ENCODE measurements at places on chromosomes 7 and 10.

DNA sequence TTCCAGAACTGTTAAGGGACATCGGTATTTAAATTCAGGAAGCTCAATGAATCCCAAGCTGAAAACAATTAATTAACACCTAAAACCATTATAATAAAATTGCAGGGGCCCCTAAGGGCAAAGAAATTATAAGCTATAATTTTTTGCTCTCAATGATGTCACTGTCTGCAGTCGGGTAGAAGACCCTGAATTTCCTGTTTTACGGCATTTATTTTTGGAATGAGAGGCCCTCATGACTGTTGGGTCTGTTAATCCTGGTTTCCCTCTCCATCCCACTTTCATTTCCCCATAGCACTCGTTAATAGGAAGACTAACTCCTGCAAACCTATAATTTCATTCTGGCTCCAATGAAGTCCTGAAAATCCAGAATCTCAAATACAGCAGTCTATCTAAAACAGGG, 25.8 kb upstream of the GPR37 start:
- no peak for DNase-seq

- DNase-seq, result no peak
These were observed 24.6 kb upstream of the AKR1B10 start for GRCh38 chr7:134502463-134503371.

- DNase-seq, result no peak
These were observed 2.6 kb downstream of the BPGM start for GRCh38 chr7:134649226-134649775.

GRCh38 chr7:130973637-130974036, 239.6 kb upstream of the KLF14 start:
- DNase-seq, result peak; percentile 56

DNA sequence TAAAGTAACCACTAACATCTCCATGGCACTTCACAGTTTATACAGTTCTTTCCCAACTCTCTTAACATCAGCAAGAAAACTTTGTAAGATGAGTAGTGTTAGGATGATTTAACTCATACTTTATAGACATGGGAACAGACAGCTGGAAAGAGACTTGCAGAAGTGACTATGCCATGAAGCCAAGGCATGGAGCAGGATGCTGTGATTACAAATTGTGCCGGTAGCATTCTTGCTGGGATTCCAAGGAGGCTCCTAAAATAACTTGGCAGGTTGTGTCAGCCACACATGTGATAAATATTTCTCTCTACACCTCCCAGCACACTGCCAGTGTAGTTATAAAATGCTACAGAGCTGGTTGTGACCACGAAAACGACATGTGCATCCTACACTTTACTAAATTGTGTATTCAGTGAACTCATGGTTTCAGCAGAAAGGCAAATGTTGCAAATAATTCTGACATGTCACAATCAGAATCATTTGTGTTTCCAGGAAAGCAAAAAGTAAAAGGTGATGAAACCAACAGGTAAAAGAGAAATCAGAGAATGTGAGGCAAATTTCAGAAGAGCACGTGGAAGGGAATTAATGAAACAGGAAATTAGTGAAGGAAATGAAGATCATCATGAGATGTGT, 5.6 kb upstream of the CYP3A4 start:
- DNase-seq, result no peak

DNA sequence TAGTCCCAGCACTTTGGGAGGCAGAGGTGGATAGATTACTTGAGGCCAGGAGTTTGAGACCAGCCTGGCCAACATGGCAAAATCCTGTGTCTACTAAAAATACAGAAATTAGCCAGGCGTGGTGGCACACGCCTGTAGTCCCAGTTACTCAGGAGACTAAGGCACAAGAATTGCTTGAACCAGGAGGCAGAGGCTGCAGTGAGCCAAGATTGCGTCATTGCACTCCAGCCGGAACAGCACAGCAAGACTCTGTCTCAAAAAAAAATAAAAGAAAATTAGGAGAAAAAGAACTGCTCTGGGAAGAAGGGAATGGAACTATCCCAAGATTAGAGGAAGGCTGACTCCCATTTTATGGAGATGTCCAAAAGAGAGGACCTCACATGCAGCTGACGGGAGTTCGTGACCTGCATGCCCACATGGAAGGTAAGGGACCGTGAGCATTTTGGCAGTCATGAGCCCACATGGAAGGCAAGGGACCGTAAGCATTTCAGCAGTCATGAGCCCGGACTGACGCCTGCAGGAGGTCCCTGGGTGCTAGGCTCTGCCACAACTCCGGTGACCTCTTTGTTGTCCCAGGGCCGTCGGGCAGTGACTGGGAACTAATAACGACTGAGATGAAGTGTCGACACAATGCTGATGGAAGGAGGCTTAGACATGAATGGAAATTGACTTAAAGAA, 18.6 kb upstream of the GTPBP4 start:
- no peak for DNase-seq

- peak; percentile 99 for DNase-seq
These were observed 444 bp upstream of the HIP1 start for GRCh38 chr7:75738975-75739795.

GRCh38 chr10:113791691-113792090, 40.2 kb downstream of the PLEKHS1 start:
- no peak for DNase-seq

DNA sequence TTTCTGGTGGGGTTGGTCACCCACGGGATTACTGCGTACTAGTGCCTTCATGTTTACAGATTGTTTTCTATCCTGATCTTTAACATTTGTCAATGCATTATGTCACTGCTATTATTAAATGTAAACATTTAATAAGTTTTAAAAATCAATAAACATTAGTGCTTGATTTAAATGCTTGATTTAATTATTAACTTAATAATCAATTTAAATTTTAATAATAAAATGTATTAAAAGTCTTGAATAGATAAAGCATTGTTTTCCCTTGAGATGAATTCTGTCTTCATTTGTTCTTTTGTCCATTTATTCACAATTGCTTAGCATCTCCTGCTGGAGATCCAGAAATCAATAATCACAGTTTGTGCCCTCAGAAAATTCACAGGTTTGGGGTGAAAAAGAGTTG, 201.8 kb upstream of the HDAC9 start:
- DNase-seq, result no peak

- peak; percentile 94 for DNase-seq
These were observed 81.0 kb downstream of the SAMD9 start for GRCh38 chr7:93036807-93037206.

DNA sequence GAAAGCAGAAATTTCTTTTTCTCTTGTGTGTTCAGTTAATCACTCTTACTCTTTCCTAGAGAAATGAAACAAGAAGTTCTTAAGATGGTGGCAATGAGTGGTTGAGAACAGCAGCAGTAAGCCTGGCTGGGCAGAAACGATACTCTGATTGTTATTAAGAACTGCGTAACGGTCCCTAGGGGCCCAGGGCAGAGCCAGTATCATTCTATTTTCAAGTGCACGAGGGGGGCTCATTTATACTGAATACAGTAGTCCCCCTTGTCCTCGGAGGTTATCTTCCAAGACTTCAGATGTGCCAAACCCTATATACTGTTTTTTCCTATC, 64.9 kb downstream of the EEPD1 start:
- DNase-seq, result no peak

DNA sequence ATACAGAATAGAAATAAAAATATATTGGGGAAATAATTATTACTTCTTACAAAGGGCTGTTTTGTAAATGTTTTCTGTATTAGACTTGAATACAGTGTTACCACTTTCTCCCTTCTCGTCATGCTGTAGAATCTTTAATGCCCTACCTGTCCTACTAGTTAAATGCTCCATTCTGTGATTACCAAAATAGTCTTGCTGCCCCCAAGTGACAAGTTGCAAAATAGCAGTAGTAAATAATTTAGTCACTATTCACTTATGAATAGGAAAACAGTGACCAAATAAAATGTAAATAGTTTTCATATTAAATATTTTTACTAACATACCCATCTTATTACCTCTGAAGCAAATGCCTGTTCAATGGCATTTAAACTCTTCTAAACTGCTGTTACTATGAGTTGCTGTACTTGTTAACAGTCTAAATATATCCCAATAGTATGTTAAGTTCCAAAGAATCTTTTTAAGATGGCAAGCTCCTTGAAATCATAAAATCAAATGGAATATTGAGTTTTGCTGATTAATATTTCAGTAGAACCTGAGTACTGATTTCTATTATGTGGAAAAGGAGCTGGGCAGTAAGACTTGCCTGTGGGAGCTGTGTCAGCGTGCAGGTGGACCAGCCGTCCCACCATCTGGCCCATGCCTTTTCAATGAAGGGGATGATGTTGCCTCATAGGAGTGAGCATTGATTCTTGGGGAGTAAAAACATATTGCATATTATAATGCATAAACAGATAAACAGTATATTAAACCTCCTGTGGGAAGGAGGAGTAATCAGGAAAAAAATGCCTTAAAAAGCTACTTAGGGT, 18.1 kb upstream of the OIT3 start:
- DNase-seq, result peak; percentile 37

DNA sequence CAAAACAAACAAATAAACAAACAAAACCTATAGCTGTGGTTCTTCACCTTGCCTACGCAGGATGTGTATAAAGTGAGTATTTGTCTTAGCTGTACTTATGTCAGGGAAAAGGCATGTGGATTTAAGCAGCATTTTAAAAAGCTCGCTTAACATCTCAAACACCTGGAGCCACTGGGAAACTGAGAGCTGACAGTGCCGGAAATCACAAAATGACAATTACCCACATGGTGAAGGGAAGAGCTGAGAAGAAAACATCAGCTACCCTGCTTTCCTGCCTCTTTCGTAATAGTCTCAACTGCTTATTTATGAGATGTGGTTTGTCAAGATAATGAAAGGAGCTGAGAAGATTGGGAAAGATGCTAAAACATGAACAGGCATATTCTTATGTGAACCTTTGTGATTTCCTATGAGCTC, 31.1 kb upstream of the MSMB start:
- DNase-seq, result no peak

DNA sequence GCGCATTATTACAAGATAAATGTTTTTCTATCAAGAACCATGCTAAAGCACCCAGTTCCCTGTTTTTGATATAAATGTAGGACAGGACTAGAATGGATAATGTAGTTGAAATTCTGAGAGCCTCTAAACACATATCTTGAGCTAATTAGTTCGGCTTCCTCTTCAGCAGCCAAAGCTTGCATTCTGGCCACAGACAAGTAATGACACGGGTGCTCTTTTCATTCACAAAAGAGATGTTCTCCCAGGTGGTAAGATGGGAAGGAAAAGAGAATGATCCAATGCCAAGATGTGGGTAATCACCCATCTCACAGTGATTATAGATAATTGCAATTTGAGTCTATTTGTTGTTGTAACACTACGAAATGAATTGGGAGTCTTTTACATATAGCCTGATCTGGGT, 246.5 kb downstream of the KIAA1217 start:
- DNase-seq, result no peak

DNA sequence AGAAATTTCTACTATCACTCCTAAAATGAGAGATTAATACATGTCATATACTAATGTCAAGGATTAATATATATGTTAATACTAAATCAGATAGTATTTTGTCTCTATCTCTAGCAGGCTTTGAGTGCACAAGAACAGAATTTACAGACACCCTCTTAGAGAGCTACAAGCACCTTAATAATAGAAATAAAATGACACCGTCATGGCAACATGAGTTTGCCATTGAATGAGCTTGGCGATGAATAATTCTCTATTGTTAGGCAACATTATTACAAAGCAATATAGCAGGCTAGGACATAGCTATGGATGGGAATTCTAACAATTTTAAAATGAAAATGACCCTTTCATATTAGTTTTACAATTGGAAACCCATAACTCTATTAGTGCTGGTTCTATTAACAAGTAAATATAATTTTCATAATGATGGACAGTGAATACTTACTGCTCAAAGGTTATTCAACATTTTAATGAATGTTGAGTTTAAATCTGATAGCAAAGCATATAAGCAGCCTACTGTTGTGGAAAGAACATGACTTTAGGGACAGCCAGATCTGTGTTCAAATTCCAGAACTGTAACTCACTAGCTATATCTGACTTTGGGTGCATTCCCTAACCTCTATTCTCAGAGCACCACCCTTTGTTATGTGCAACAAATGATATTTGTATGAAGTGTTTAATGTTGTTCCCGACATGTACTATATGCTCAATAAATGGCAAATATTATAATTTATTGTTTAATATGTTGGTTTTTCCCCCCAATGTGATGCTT, 184.5 kb upstream of the DKK1 start:
- DNase-seq, result no peak

- no peak for DNase-seq
These were observed 27.3 kb downstream of the PLXDC2 start for GRCh38 chr10:19843487-19843886.

DNA sequence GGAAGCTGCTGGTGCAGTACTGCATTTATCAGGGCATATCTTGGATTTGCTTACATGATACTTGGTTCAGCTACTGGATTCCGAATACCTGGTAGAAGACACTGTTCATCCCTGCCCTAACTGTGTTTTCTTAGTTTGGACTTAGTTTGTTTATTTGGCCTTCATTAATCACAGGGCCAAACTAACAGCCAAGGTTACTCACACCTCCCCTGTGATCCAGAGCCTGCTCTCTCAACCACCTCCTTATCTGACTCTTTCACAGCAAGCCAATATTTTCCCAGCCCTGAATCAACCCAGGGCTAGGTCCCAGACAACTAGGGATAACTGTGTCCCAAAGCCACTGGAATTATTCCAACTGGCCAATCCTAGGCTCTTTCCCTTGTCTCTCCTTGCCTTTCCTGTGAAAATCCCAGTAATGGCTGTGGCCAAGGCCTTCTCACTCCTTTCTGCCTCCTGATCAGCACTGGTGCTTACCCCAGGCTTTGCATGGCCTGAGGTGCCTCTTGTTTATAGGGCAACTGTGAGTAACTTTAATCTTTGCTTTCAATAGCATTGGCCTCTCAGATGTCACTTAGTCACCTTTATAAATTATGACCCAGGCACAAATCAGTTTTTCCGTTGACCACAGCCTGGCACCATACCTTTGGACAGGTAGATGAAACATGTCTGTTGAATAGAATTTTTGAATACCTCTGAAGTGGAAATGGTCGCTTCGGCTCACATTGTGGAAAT, 9.3 kb upstream of the JCAD start:
- DNase-seq, result no peak

DNA sequence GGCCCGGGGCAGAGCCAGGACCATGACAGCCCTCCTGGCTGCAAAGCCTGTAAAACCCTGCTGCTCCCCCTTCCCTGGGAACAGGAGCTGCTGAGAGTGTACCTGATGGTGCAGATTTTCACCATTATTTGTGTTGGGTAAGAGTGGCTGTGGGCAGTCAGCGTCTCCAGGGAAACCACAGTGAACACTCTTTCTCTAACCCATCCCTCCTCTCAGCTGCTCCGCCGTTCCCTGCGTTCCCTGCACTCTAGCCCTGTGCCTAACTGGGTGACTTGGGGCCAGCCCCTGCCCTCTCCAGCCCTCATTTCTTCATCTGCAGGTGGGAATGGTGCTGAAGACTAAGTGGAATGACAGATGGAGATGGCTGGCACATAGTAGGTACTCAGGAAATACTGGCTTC, 75.9 kb upstream of the PCBD1 start:
- DNase-seq, result no peak

DNA sequence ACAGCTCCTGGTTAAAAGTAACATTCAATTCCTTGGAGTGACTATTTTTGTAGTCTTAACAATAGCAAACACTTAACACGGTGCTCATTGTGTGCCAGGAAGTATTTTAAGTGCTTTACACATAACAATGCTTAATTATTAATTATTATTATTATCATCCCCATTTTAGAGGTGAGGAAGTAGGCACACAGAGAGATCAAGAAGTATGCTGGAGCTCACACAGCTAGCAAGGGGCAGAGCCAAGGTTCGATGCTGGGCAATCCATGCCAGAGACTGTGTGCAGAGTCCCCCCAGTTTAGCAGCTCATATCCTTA, 48.2 kb upstream of the SMNDC1 start:
- DNase-seq, result no peak

All from activated CD4-positive, alpha-beta T cell treated with anti-CD3 and anti-CD28 coated beads, Interleukin-10, Interleukin-2, amounts not matched to agents 100 ng/mL and 50 ng/mL, durations not matched to agents 16 hours and 8 hours (primary cell).